Nasal cavity respiratory epithelium epithelial cell of viscerocranial mucosa (primary cell): ENCODE measurements at places on chromosomes 7 and 10. TPM values are rescaled to one million over a fixed set of nuclear protein-coding genes. Genes with fewer than 3 reads are reported as not detected.

CFTR gene
- total RNA-seq = 0.93 TPM in 1 of 2 replicates, not detected in the other

TUBAL3 gene
- 0.34 and 0.36 TPM in 2 replicates for total RNA-seq

PRR15 gene
- total RNA-seq = 0.85 and 4.4 TPM in 2 replicates

AQP1 gene
- 0.14 TPM in 1 of 2 replicates, not detected in the other for total RNA-seq

TMEM139 gene
- total RNA-seq = 4.8 and 8.3 TPM in 2 replicates

SPDYE8 gene
- not detected in 2 replicates for total RNA-seq
